ENCODE measurements at places on chromosomes 13 and 19. TPM values are rescaled to one million over a fixed set of nuclear protein-coding genes. Genes with fewer than 3 reads are reported as not detected.

Gene FCAR
- 2.6 TPM for total RNA-seq

DNA sequence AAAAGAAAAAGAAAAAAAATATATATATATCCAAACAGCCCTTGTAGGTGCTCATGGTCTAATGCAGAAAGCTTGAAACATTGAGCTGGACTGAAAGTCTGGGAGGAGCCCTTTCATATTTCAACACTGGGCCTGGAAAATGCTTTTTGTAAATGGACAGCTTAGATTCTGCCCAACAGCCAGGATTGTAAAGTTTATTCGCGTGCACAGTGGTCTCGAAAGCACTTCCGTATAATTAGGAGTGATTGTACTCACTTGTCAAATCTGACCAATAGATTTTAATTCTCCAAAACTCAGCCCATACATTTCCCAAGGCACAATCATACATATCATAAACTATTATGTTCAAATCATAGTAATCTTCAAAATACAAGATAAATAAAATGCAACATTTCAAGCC lies 260.1 kb downstream of the COL4A1 start:
- DNase-seq, result no peak

Gene F2RL3
- total RNA-seq, result 1.3 TPM

- DNase-seq, result peak; percentile 40
Observed at GRCh38 chr19:49056101-49056901, 1.2 kb downstream of the CGB7 start.

GRCh38 chr19:11554160-11554559 lies 4.9 kb downstream of the ELOF1 start:
- no peak for DNase-seq

DNA sequence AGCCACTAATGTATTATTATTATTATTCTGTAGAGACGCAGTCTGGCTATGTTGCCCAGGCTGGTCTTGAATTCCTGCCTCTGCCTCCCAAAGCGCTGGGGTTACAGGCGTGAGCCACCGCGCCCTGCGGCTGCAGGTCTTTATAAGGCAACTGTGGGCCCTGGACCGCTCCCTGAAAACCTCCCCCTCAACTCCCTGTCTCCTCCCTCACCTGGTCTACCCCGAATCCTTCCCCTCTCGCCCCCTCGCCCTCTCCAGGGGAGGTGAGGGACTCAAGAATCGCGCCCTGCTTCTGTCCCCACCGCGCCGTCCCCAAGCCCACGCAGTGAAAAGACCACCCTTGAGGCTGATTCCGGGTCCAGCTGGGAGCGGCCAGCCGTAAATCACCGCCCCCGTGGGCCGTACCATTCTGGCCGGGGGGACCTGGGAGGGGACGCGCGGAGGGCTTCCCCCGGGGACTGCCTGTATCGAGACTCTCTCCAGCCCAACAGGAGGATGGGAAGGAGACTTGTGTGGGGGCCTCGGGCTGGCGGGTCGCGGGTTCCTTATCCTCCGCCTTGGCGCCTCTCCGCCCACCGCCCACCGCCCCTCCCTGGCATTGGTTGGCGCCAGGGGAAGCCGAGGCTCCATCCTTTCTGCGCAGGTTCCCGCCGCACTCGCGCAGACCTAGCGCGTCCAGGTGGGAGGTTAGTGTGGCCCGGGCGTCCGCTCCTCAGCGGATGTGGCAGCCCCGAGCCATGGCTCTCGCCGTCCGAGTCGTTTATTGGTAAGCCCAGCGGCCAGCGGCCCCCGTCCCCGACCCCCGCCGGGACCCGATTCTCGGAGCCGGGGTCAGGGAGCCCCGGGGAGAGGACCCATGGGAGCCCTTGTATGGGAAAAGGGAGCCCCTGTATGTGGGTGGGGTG lies at the start of gene SELENOW:
Gene SELENOW (plus strand): TSS at position 655 of the 905 bp plus-strand sequence. CDS start 83 bp downstream, at position 738.
- DNase-seq, result peak; percentile 91
